ENCODE measurements at places on chromosomes 2 and 18.

GRCh38 chr18:9839853-9840252 is 45.9 kb upstream of the TXNDC2 start:
- DNase-seq = no peak

- no peak for DNase-seq
Observed at GRCh38 chr2:31232586-31232985, 1.4 kb upstream of the EHD3 start.

- no peak for DNase-seq
Observed at GRCh38 chr2:32696439-32696838, 68.6 kb downstream of the TTC27 start.

GRCh38 chr2:112480530-112481049 is 1.4 kb upstream of the TTL start:
- no peak for DNase-seq

- DNase-seq = no peak
Observed at GRCh38 chr18:49841236-49842217, 28.2 kb upstream of the ACAA2 start.

- no peak for DNase-seq
Observed at GRCh38 chr2:236472720-236473495, 96.7 kb upstream of the ACKR3 start.

DNA sequence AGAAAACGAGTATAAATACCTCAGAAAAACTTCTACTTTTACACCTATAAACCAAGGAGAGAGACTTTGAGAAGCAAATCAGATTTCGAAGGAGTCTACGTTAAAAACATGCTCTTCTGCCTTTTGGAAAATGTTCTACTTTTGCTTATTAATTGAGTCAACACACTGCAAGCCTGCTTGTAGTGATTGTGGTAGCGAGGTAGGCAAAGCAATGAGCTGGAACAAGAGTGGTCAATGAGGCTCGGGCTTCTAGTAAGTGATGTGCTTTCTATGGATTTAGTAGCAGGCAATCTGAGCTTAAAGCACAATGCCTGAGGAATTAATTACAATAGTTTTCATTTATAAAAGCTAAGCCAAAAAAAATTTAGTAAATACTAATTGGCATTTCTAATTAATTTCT is 103.4 kb upstream of the TFCP2L1 start:
- no peak for DNase-seq

- no peak for DNase-seq
Observed at GRCh38 chr18:47594621-47595086, 335.8 kb downstream of the SMAD2 start.

- no peak for DNase-seq
Observed at GRCh38 chr2:16828044-16828827, 162.6 kb upstream of the CYRIA start.

- no peak for DNase-seq
Observed at GRCh38 chr2:120536141-120536540, 190.2 kb downstream of the INHBB start.

GRCh38 chr2:112033600-112033999 is 21.5 kb upstream of the TMEM87B start:
- DNase-seq = no peak

GRCh38 chr2:195830968-195831950 is 174.2 kb downstream of the SLC39A10 start:
- DNase-seq = no peak

DNA sequence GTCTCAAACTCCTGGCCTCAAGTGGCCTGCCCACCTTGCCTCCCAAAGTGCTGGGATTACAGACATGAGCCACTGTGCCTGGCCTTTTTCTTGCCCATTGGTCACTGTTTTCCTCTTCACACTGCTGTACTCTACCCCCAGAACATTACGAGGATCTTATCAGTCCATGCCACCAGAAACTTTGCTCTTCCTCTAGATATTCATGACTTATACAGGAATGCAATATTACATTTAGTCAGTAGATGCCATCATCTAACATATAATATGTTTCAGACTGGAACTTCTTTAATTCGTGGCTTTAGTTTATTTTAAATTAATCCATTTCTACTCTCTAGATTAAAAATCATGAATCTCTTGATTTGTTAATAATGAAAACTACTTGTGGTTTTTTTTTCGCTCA is 135.5 kb downstream of the COMMD1 start:
- DNase-seq = no peak

DNA sequence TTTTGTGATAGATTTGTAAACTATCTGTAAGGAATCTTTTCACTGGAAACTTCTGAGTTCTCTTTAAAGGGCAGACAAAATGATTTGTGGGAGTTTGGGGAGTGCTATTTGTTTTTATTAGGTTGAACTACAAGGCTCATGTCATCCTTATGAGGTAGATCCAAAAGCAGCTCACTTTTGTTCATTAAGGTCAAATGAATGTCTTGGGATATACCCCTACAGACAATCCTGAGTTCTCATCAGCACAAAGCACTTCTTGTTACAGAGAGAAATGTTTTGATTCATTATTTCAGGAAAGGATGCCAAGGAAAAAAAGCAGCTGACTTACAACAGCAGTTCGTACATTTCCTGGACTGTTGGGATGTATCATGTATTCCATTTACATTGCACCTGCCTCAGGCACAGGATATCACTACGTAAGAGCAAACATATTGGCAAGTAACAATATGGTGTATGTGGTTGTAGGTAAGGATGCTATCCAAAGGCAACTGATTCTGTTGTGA is 68.9 kb downstream of the DCC start:
- no peak for DNase-seq

DNA sequence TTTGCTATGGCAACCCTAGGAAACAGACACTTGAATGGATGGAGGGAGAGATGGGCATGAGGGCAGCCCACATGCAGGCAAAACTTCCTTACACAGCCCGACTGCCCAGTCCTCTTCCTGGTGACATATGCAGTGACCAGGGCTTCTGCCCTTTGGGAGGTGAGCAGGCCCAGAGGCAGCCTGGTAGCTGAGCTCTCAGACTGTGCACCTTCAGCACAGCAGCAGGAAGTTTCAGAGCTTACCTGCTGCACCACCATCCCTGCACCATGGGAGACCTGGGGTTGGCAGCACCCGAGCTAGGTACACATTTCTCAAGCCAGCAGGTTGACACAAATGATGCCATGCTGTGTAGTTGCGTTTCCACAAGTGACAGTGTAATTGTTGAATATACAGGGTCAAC is 97.6 kb upstream of the LMAN1 start:
- no peak for DNase-seq

- no peak for DNase-seq
Observed at GRCh38 chr18:47081578-47081977, 46.2 kb upstream of the ELOA2 start.

DNA sequence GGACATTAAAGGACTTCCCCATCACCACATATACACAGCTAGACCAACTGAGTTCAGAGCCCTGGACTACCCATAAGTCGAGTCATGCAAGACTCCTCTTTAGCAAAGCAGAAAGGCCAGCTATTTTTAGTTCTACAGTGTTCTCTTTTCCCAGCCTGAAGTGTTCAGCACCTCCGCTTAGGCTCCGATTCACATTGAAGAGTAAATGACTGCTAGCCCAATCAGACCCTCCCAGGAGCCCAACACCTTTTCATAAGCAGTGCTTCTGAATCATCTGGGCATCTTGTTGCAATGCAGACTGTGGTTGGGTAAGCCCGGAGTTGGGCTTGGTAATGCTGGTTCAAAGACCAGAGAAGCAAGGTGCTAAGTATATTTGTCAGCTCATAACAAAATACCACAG is 138.6 kb upstream of the MSH6 start:
- no peak for DNase-seq

DNA sequence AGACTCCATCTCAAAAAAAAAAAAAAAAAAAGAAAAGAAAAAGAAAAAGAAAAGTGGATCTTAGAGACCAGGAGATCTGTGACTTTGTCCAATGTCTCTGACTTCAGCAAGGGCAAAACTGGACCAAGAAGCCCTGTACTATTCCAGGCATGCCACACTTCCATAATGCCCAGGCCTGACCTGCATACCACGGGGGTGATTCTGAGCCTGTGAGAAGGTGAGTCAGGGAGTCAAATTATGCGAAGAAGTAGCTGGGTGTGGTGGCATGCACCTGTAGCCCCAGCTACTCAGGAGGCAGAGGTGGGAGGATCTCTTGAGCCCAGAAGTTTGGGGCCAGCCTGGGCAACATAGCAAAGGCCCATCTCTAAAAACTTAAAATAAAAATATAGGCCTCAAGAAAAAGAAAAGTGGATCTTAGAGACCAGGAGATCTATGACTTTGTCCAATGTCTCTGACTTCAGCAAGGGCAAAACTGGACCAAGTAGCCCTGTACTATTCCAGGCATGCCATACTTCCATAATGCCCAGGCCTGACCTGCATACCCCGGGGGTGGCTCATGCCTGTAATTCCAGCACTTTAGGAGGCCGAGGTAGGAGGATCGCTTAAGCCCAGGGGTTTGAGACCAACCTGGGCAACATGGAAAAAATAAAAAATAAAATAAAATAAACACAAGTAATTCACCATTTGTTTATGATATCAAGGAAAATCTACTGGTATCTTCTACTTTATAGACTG is 12.2 kb upstream of the PUM2 start:
- DNase-seq = no peak

DNA sequence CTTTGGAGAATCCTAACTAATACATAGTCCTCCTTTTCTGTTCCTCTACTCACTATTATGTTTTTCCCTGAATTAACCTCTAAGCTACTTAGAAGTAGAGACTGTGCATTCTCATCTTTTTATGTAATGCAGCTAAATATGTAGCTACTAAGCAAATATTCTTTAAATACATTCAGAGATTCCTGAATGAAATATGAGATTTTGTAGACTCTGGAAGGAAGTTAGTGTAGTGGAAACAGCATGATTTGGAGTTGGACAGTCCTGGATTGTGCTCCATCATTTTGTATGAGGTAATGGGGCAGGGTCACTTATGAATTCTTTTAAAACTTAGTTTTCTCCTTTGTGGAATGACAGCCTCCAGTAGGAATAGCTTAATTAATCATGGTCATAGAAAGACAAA is 24.7 kb upstream of the NT5C1B start:
- DNase-seq = no peak

- DNase-seq = no peak
Observed at GRCh38 chr2:68931799-68932198, 20.9 kb downstream of the GKN2 start.

- DNase-seq = no peak
Observed at GRCh38 chr2:68134554-68134953, 23.1 kb upstream of the PNO1 start.

DNA sequence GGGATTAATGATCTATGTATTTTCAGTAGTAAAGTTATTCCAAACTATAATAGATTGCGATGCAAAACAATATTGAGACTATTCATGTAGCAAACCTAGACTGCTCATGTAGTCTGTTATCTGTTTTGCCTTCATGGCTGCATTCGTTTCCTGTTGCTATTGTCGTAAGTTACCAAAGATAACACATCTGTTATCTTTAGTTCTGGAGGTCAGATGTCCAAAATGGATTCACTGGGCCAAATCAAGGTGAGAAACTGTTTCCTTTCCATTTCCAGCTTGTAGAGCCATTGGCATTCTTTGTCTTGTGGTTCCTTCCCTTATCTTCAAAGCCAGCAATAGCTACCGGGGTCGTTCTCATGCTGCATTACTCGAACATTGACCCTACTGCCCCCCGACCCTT is 20.9 kb downstream of the ITGAV start:
- DNase-seq = no peak

- no peak for DNase-seq
Observed at GRCh38 chr2:84126084-84126483, 333.0 kb downstream of the SUCLG1 start.

DNA sequence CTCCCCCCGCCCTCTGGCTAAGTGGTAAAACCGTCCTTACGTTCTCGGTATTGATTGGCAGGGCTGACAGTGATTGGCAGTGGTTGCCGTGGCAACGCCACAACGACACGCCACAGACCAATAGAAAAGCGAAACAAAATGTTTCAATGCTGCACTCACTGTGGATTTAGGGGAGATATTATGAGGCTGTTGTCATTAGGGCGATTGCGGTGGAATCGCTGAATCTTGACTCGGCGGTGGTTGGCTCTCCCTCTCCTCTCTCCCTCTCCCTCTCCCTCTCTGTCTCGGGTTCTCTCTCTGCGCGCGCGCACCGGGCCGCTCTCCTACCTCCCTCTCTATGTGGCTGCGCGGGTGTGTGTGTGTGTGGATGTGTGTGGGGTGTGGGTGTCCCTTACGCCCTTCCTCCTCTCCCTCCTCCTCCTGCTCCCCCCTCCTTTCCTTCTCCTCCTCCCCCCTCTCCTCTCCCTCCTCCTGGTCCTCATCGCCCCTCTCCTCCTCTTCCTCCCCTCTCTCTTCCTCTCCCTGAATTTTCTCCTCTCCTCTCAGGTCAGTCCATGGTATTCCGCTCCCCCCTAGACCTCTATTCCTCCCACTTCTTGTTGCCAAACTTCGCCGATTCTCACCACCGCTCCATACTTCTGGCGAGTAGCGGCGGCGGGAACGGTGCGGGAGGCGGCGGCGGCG is at the start of gene SIX3:
SIX3 (plus strand) TSS at position 152 of the 684 bp plus-strand sequence; CDS start at position 555, 403 bp downstream.
- no peak for DNase-seq

DNA sequence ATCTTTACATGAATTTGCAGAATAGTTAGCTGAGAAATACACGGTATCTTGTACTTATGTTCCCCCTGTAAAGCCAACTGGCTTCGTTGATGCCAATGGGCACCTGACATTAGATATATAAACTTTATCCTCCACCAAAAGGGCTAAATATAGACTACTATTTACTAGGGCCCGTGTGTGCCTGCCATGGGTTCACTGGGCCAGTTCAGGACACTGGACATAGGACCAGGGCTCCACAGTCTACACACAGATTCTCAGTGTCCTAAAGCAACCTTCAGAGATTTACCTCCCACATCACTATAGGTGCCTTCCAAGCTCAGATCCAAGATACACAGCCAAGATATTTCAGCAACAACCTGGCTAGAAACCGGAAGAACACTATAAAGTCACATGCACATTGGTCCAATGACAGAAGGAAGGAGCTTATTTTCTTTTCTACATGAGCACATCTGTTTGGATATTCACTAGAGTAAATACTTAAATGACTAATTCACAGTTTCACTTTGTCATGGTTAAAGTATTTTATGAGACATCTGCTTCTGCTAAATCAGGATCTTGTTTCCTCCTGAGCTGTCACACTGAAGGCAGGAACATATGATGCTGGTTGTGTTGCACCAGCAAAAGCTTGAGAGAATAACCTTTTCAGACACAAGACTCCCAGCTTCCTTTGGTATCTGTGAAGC is 95.1 kb downstream of the MYO5B start:
- no peak for DNase-seq

GRCh38 chr2:188439986-188440385 is 148.3 kb downstream of the GULP1 start:
- DNase-seq = no peak

DNA sequence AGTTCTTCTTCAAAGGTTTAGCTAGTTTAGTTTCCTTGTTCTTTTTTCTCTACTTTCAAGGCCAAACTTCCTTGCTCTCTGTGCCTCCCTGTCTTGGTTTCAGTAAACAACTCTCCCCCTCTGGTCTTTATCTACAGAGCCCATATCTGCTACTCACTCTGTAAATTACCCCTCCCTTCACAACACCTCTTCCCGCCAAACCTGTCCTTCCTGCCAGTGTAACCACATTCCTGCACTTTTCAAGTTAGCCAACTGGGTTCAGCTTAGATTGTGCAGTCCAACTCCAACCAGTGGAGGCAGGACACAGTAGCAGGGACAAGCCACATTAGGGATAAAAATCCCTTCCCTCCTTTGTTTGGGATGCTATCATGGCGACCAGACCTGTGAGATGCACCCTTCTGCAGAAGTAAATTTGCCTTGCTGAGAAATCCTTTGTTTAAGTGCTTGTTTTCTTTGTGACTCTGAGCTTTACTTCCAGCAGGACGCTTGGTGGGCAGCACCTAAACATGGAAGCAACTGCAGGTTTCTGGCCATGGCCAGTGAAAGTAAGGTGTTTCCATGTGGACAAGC is 706.0 kb downstream of the KCNJ3 start:
- no peak for DNase-seq

All from activated CD8-positive, alpha-beta memory T cell treated with anti-CD3 and anti-CD28 coated beads for 1 hour (primary cell).